ENCODE measurements at places on chromosomes 4 and X.

- DNase-seq = no peak
Measured at GRCh38 chrX:53379747-53380146, 42.7 kb downstream of the SMC1A start.

GRCh38 chr4:110610940-110611831 lies 11.7 kb downstream of the PITX2 start:
- no peak for DNase-seq

- DNase-seq = no peak
Measured at GRCh38 chr4:14345356-14345775, 656.9 kb upstream of the CPEB2 start.

DNA sequence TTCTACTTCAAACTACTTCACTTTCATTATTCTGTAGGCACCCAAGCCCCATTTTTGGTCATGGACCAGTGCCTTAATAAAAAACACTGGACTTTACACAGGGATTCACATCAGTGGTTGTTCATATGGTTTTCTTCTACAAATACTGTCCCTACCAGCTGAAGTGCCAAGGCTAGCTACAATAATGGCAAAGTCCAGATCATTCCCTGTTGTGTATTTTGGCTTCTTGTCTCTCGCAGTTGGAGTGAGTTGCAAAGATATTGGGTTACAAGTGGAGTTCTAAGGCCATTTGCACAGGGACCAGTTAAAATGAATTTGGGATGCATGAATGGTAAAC lies 16.7 kb upstream of the ANKRD17 start:
- DNase-seq = peak; percentile 39

DNA sequence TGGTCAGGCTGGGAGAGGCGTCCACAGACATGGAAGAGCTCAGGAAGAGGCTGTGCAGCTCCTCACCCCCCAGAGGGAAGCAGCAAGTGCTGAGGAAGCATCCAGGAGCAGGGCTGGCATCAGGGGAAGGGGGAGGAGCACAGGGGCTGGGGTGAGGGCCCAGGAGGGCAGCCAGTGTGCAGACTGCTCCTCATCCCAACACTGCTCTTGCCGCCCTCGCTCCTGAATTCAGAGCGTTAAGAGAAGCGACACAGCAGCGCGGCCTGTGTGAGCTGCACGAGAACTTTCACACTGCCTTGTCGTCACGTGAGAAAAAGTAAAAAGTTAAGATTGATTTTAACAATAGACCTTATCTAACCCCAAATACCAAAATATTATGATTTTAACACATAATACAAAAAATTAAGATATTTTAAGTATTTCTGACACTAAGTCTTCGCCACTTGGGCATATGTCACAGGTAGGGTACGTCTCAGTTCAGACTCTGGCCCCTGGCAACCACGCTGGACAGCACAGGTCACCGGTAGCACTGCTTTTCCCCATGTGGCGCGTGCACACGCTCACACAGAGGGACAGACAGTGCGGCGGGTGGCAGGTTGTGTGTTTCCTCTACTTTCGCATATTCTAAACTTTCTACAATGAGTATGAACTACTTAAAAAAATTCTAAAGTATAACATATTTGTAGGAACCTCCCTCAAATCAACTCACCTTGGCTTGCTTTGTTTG lies 19.7 kb downstream of the NOP14 start:
- no peak for DNase-seq

DNA sequence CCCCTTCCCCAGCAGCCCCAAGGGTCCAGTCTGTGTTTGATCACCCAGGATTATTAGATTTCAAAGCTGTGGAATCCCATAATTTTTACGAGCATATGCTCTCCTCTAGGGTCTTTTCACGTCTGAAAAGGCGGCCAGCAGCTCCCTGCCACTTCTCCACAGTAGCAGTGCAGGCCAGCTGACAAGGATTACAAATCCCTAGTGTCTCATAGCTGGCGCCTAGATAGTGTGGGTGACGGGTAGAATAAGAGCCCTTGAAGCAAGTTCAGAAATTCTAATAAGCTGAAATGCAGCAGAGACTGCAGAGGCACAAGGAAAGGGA lies 79.4 kb downstream of the RLIM start:
- no peak for DNase-seq

- no peak for DNase-seq
Measured at GRCh38 chrX:148893395-148893794, 393.0 kb downstream of the AFF2 start.

DNA sequence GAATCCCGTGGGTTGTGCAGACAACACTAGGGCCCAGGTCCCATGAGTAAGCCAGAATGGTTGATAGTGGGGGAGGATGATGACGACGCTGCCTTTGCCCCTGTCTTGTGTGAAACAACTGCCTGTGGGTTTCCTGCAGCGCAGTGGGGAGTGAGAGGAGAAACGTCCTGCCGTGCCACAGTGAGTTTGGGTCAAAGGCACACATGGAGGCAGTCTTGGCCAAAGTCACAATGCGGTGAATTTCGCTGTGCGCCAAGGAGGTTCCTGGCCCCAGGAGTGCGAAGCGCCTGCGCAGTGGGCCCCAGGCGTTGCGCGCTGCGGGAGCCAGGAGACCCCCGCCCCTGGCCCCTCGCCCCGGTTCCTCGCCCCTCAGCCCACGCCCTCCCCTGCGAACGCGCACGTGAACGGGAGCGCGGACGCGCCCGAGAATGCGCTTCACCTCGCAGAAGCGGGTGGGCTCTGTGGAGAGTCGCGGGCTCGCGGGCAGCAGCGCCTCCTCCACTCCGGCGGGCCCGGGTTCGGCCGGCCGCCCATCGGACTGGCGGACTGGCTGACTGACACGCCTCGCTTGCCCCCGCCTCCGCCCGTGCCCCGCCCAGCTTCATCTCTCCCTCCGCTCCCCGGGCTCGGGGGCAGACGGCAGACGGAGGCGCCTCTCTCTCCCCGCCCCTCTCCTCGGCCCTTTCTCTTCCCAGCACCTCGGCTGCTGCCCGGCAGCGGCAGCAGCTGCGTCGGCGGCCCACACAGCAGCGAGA lies at the start of gene NUDT10:
Gene NUDT10, plus strand, starts transcription at position 635 of the 755 bp plus-strand sequence. CDS start 144 bp downstream, outside the sequence.
- DNase-seq = no peak

DNA sequence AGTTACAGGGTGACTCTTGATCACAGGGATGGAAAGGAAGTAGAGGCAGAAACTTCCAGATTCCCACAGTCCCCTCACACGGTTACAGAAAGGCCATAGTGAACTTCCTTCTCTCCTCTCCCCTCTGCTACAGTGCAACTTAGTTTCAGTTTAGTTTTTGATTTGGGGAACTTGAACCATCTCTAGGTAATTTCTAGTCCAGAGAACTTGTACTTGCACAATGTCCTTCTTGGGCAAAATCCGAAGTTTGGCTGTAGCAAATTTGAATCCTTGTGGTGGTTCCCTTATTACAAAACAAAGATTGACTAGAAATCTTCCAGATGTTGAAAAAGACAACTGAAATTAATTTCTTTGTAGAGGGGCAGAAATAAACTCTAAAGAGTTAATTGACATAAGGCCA lies 1.2 kb upstream of the BLTP1 start:
- DNase-seq = no peak

DNA sequence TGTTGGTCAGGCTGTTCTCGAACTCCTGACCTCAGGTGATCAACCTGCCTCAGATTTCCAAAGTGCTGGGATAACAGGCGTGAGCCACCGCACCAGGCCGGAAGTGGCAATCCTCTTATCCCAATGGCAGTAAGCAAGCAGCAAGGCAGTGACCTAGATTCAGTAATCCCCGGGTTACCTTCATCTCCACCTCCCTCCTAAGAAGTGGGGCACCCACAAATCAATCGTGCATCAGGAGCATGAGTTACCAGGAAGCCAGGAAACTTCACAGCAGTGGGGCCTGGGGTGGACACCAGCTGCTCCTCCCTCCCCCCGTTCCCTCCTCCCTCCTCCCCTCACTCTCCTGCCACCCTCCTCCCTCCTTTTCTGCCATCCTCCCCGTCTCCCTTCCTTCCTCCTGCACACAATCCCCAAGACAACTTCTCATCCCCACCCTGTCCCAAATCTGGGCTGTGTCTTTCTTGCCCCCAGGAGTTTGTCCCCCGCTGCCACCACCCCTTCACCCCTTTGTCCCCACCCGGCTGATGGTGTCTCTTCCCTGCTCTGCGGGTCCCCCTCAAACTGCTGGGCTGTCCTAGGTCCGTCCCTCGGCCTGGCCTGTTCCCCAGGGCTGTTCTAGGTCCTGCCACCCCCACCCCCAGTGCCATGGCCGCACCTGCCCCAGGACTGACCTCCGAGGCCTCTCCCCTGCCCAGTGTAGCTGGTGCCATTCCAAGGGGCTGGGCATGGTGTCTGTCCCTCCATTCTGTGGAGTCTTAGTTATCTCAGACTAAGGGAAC lies 2.2 kb downstream of the PDE6B start:
- no peak for DNase-seq

DNA sequence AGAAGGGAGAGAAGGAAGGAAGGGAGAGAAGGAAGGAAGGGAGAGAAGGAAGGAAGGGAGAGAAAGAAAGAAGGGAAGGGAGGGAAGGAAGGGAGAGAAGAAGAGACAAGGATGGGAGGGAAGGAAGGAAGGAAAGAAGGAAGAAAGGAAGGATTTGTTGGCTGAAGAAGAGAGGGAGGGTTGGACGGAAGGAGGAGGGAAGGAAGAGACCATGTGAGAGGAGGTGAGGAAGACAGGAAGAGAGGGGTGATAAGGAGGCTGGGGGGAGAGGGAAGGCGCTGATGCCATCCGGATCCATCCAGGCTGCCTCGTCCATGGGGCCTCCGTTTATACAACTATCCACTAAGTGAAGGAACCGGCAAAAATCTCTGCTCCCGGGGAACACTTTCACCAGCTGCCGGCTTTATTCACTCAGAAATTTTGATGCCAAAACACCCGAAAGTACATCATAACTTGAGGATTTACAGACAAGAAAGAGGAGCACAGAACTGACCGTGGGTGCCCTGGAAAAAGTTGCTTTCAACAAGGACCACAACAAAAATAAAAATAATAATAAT lies 14.9 kb downstream of the DHRSX start:
- no peak for DNase-seq

DNA sequence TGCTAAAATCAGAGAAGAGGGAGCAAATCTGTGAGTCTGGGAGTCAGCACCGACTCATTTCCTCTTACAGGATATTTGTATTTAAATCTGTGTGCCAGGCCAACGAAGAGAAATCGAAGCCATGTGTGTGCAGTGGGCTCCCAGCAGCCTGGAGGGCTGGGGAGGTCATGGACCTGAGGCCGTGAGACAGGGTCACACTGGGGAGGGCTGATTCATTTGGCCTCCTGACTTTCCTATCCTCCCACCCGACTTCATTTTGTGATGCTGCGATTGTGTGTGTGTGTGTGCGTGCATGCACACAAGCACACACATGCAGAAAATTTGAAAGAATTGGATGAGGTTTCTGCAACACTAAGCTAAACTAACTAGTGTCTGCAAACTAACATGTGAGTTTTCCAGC lies 48.7 kb upstream of the STX18 start:
- DNase-seq = no peak

GRCh38 chrX:129773649-129774458 lies 5.9 kb upstream of the SASH3 start:
- no peak for DNase-seq

DNA sequence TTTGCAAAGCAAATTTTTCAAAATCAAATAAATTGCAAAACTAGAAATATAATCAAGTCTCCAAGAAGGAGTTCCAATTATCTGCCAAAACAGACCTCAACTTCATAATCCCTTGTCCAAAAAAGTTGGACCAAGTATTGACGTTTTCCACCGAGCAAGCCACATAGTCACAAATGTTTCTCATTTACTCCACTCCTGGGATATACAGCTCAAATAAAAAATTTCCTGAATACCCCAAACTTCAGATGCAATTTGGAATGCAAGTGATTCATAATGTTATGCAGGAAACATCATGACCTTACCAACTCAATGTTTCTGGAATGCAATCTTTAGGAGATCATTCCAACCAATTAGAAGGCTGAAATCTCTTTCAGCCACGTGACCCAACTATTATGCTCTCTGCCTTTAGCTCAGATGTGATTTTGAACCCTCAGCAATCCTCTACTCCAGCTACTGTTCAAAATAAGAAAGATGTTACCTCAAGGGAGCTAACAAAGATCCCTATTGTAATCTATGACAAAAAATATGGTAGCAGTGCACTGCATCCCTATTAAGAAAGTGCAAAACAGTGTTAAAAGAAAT lies 72.4 kb downstream of the PRDM5 start:
- no peak for DNase-seq

DNA sequence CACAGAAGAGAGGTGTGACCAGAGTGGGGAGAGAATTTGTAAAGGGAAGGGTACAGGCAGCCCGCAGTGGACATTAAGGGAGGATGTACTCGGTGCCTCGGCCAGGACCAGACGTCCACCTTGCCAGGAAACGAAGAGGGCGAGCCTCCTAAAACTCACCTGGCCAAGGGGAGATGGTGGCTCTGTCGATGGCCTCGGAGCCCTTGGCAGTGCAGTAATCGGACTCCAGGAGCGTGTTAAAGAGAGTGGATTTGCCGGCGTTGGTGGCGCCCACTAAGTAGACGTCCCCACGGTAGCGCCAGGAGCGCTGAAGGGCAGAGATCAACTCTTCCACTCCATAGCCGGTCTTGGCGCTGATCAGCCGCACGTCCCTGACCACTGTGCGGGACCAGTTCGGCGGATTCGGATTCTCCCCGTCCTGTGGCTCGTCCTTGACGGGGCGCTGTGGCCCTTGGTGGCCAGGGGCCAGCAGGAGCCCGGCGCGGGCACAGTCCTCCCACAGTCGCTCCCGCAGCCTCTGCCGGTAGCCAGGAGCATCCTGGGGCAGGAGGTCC lies 1.0 kb downstream of the NOA1 start:
- no peak for DNase-seq

DNA sequence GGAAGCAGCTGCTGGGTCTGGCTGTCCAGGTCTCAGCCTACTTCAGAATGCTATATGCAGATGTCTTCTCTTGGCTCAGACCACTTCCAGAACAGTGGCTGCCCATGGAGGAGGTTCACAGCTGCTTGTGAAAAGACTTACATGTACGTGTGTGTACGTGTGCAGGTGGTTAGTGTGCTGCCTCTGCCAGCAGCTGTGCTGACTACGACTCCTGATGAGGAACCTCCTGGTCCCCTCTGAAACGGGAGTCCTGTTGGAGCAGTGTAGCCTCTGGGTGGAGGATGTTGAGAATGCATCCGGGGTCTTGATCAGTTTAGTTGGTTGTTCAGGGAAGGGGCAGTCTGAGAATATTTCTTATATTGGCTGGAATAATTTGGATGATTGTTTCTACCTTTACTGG lies 155.9 kb upstream of the WDR1 start:
- DNase-seq = no peak

- no peak for DNase-seq
Measured at GRCh38 chrX:4655743-4656142, 942.3 kb upstream of the PRKX start.

- DNase-seq = no peak
Measured at GRCh38 chrX:20116087-20116576, 575 bp downstream of the MAP7D2 start.

GRCh38 chrX:83339724-83340123 lies 168.4 kb upstream of the POU3F4 start:
- no peak for DNase-seq

GRCh38 chr4:158130204-158130603 lies 42.6 kb downstream of the GASK1B start:
- DNase-seq = peak; percentile 34

- DNase-seq = no peak
Measured at GRCh38 chr4:89539797-89540711, 232.5 kb upstream of the GPRIN3 start.

GRCh38 chrX:68732906-68733493 lies 85.5 kb downstream of the STARD8 start:
- no peak for DNase-seq

GRCh38 chr4:100682477-100683218 lies 164.8 kb upstream of the EMCN start:
- DNase-seq = no peak

Data from NCI-H774 (cell line).